ENCODE measurements at places on chromosomes 1 and 21.

DNA sequence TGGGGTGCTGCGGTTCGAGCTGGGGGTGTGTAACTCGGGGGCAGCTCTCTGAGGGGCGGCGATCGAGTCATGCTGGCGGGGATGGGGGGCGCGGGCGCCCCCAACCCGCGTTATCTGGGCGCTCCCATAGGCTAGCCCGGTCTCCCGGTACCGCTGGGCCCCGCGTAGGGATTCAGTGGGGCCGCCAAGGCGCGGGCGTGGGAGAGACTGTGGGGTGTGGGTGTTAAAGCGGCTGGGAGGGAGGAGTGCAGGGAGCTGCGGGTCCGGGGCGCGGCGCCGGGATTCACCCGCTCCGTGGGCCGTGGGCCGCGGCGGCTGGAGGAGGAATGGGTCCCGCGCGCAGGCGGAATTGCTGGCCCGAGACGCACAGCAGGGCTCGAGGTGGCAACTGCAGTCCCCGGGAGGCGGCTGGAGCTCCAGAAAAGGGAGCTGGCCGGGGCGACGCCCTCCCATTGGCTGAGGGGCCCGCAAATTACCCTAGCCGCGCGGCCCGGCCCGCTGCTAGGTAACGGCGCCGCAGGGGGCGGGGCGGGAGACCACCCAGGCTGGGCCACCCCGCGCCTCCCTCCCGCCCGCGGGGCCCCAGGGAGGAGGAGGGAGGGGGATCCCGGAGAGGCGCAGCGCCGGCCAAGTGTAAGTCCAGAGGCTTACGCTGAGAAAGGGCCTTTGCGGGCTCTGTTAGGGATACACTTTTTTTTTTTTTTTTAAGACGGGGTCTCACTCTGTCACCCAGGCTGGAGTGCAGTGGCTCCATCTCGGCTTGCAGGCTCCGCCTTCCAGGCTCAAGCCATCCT lies at the start of gene PTCH2:
Gene PTCH2 (minus strand): TSS at position 392 of the 794 bp plus-strand sequence. CDS start 321 bp downstream, at position 71.
- DNase-seq, result no peak

DNA sequence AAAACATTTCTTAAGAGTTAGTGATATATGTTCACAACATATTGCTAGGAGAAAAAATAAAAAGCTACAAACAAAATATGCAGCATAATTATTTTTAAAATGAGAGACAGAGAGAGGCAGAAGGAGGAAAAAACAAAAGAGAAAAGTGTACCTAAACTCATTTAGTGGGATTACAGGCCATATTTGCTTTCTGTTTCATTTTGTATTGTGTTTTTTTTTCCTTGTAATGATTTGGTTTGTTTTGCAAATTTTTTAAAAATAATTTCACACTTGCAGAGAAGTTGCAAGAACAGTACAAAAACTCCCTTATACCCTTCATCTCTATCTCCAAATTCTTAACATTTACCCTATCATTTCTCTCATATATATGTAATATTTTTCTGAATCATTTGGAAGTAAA lies 65.0 kb downstream of the LBR start:
- DNase-seq, result no peak

- no peak for DNase-seq
These were observed 6.5 kb downstream of the PAXBP1 start for GRCh38 chr21:32765058-32765457.

DNA sequence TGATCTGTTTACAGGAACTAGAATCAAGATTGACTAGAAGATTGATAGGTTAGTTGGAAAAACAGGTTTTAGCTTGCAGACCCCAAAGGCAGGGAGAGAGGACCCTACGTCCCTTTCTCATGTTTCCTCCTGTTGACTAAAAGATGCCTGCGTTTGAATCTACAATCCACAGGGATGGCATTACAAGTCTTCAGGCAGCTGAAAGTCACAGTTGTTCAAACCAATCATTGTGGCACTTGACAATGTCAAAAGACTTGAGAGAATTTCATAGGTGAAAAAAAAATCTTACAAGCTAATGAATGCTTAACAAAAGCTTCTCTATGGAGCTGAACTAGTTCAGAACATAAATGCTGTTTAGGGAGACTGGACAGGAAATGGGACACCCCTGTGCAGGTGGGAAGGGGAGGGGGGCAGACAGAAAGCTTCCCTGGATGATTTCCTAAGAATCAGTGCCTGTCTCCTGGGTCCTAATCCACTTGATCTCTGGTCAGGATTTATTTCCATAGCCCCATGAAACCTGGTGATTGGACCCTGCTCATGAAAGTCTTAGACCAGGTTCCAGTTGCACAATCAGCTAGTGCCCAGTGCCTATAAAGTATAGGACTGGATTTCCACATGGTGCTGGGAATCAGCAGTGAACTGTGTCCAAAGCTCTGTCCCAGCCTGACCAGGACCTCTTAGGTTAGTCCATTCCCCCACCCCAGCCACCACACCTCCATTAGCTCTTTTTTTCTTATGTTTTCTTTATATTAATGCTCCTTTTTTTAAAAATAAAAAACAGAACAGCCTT lies 91.6 kb upstream of the BCAR3 start:
- no peak for DNase-seq

DNA sequence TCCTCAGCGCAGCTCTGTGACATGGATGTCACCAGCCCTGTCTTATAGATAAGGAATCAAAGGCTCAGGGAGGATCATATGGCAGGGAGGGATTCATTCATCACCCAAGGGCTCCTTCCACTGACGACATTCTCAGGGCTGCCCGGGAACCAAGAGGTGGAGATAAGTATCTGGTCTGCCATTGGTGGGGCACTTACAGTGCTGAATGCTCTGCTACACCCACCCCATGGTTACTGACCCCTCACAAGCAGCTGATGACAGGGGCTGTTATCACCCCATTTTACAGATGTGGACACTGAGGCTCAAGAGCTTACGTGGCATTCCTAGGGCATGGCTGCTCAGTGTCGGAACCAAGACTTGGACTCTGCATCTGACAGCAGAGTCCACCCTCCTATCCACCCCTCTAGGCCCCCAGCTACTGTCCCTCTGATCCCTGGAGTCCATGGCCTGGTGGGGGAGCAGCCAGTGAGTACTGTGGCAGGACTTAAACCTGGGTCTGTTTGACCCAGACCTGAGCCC lies 155.1 kb downstream of the PTPRU start:
- DNase-seq, result no peak

- no peak for DNase-seq
These were observed 90.9 kb upstream of the DIRAS3 start for GRCh38 chr1:68141071-68142021.

DNA sequence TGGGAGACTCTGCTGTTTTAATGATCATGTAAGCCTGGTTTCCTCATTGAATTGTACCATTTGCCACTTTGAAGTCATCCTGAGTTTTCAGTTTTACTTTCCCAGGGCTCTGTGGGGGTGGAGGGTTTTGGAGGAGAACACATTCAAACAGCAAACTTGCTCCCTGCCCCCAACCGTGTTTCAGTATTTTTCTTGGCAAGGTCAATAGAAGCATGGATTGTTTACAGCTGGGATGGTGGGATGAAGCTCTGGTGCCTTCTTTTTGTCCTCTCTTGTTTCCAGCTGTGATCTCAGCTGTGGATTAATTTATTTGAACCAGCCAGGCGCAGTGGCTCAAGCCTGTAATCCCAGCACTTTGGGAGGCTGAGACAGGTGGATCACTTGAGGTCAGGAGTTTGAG lies 54.3 kb upstream of the SERBP1 start:
- no peak for DNase-seq

GRCh38 chr1:205714190-205714905 lies 34.0 kb upstream of the SLC45A3 start:
- DNase-seq, result no peak

GRCh38 chr1:180577361-180577760 lies 18.6 kb downstream of the OVAAL start:
- DNase-seq, result no peak

- DNase-seq, result no peak
These were observed 2.1 kb downstream of the MROH7 start for GRCh38 chr1:54643736-54644135.

DNA sequence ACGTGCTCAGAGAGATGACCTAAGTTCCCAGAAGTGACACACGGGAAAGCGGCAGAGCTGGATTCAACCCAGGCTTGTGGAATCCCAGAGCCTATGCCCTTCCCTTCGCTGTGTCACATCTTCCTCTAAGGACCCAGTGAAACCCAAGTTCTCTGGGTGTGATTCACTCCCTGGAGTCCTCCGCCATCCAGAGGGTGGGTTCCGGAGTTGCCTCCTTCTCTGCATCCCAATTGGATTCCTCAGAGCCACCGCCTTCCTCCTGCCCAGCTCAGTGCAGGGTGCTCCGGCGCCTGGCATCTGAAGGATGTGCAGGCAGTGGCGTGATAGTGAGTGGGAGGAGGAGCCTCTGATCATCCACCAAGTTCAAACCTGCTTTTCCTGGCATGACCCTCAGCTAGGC lies 20.7 kb upstream of the RCC2 start:
- no peak for DNase-seq

GRCh38 chr1:98761219-98761865 lies 99.8 kb downstream of the SNX7 start:
- no peak for DNase-seq

DNA sequence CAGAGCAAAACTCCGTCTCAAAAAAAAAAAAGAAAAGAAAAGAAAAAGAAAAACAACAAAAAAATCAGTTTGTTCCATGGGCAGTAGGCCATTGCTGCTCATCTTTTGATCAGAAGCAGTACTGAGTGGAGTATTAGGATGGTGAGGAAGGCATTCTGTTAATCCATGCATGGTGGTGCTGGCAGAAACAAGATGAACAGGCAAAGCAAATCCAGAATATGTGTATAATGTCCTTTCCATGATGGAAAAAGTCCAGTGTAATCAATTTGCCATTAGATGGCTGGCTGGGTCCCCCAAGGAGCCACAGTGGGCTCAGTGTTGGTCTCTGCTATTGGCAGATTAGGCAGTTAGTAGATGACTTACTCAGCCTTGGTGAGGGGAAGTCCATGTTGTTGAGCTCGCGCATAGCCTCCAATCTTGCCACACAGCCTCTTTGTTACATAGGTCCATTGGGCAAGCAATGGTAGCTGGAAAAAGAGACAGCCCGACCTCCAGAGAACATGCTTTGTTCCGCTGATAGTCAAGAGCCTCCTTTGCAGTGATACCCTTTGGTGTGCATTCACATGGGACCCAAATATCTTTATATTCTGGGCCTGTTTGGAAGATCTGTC lies 23.3 kb downstream of the H3-3A start:
- no peak for DNase-seq

DNA sequence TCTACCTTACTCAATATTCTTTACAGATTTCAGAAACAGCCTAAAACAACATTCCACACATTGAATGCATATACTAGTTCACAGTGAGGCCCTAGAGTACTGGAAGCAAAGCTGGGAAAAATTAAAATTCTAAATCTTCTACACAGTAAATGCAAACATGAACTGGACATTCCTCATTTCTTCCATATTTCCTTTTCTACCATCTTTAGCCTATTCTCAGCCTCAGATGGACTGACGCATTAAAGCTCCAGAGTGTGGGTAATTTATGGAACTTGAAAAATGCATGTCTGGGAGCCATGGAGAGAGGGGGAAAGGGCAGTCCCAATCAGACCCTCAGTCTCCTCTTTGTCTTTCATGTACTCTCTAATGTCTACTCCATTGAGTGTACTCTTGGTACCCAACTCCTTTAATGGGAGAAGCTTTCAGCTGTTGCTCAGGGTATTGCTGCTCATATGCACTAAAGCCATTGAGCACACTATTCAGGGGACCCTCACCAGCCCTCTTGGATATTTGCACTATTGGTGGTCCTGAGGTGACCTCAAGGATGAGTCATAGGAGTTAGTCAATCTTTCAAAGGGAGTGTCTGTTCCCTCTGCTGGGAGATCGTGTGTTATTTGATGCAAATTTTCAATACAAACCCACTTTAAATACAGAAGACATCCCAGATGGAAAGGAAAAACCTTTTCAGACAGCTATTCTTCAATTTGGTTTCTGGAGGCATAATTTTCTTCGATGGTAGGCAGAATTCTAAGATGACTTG lies 83.3 kb upstream of the KCNJ15 start:
- no peak for DNase-seq

GRCh38 chr1:179951383-179952144 lies 3.0 kb upstream of the CEP350 start:
- no peak for DNase-seq

GRCh38 chr1:3734602-3735001 lies 17.6 kb upstream of the CCDC27 start:
- no peak for DNase-seq

- DNase-seq, result no peak
These were observed 3.3 kb upstream of the BRWD1 start for GRCh38 chr21:39316729-39317128.

DNA sequence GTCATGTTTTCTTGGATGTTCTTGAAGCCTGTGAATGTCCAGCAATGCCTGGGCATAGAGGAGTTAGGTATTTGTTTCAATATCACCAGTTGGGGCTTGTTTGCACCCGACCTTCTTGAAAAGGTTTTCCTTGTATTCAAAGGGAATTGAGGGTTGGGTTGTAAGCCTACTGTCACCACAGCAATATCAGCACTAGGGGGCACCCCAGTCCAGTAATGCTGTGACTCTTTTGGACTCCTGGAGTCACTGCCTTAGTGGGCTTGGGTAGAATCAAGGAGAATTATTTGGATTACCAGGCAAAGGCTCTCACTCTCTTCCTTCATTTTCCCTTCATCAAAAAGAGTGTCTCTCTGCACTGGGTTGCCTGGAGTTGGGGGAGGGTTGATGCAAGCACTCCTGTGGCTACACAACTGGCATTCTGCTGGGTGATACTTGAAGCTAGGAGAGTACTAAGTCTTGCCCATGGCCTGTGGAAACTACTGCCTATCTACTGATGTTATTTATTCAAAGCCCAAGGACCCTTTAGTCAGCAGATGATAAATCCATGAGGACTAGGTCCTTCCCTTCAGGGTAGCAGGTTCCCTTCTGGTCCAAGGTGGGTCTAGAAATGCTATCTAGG lies 34.5 kb downstream of the OR10R2 start:
- DNase-seq, result peak; percentile 36

DNA sequence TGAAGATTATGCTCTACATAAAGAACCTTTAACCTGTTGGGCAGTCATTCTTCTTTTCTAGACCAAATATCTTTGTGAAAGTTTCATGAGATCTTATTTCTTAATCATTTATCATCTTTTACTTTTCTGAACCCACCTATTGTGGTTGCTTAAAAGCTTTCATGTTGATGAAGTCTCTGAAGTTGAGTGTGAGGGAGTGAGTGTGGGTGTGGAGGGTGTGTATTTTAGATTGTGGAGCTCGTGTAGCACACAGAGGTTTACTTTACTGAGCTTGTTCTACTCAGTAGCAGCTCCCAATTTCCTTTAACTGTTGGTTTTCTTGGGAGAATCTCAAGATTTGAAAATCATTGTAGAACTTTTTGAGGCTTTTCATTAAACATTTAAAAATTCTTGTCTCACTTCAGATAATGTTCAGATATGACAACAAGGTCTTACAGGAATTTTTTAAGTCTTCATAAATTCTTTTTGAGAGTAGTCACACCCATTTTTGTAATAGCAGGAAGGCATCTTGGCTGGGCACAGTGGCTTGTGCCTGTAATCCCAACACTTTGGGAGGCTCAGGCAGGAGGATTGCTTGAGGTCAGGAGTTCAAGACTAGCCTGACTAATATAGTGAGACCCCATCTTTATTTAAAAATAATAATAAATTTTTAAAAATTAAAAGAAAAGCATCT lies 17.0 kb downstream of the SRRM1 start:
- no peak for DNase-seq
